K562 (cell line): ENCODE measurements at places on chromosomes 11 and 22. TPM values are rescaled to one million over a fixed set of nuclear protein-coding genes. Genes with fewer than 3 reads are reported as not detected.

- no peak overlapping the region for H3K4me3 ChIP-seq
- H3K27me3 ChIP-seq: no peaks in the 10 kb centered on the region
- H3K36me3 ChIP-seq: no peaks in the 10 kb centered on the region
- H3K27ac ChIP-seq: no peak overlapping the region
- H3K4me1 ChIP-seq: no peaks in the 10 kb centered on the region
- DNase-seq: no peak
Measured at GRCh38 chr11:103125462-103125861, 16.2 kb downstream of the DYNC2H1 start.

DNA sequence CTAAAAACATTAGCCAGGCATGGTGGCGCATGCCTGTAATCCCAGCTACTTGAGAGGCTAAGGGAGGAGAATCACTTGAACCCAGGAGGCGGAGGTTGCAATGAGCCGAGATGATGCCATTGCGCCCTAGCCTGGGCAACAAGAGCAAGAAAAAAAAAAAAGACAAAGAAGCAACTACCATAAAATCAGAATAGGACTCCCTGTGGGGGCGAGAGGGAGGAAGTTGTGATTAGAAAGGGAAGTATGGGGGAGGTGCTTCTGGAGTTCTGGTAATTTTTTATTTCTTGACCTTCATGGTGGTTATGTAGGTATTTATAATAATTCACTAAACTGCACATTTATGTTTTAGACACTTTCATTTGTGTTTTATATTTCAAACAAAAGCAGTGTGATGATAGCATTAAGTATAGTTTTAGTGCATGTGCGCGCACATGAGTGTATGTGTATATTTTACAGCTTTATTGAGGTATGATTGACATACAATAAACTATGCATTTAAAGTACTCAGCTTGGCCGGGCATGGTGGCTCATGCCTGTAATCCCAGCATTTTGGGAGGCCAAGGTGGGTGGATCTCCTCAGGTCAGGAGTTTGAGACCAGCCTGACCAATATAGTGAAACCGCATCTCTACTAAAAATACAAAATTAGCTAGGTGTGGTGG is 43.5 kb downstream of the SIK2 start:
- H3K27ac ChIP-seq: no peak overlapping the region
- H3K36me3 ChIP-seq: no peaks in the 10 kb centered on the region; the same call in 2 of the 3 replicates
- H3K27me3 ChIP-seq: no peaks in the 10 kb centered on the region

Gene UBQLNL
- total RNA-seq: 0.09 and 0.20 TPM in 2 replicates

Gene HEPN1
- not detected in 2 replicates for total RNA-seq

Gene CARNS1
- total RNA-seq: 0.07 and 0.13 TPM in 2 replicates

Gene CDC42EP1
- total RNA-seq: 62.8 and 70.2 TPM in 2 replicates
